Activated B cell treated with CpG ODN at 0.5 μM for 24 hours (primary cell): ENCODE measurements at places on chromosomes 4 and X.

DNA sequence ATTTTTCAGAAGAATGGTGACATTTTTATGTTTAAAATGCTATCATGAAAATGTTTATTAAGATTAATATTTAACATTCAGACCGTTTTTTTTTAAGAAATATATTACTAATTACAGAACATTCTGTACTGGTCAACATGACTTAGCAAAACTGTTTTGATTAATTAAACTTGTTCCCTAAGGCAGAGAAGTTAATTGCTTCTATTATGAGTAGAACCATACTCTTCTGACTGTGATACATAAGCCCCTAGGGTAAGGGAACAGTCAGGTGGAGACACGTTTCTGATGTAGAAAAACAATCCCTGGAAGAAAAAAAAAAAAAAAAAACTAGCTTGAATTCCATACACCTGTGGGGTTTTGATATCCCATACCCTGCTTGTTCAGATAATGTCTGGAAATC is 97.4 kb downstream of the GPM6A start:
- no peak overlapping the region for H3K4me3 ChIP-seq
- no peak for DNase-seq
- no peaks in the 10 kb centered on the region for H3K27me3 ChIP-seq
- H3K36me3 ChIP-seq = no peaks in the 10 kb centered on the region
- no peak overlapping the region for H3K27ac ChIP-seq

GRCh38 chr4:123743848-123744247 is 347.3 kb downstream of the SPRY1 start:
- no peaks in the 10 kb centered on the region for H3K36me3 ChIP-seq
- peaks cover 18% of the 10 kb centered on the region for H3K27me3 ChIP-seq
- no peak overlapping the region for H3K4me3 ChIP-seq
- no peak for DNase-seq
- no peak overlapping the region for H3K27ac ChIP-seq
- H3K4me1 ChIP-seq = no peaks in the 10 kb centered on the region

DNA sequence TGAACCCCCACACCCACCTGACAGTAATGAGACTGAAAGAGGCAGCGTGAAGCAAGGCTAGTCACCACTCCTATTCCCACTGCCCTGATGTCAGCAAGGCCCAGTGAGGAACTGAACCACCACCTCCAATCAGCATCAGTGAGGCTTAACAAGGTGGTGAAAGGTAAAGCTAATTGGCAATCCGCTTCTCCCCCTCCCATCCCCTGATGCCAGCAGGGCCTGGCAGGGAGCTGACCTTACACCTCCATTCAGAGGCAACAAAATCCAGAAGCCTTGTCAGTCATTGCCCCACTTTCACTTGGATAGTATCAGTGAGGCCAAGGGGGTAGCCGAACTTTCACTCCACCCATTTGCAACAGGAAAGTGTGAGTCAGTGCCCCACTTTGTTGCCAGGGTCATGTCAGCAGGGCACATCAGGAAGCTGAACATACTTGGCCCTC is 60.8 kb downstream of the AWAT2 start:
- no peak overlapping the region for H3K27ac ChIP-seq
- H3K4me3 ChIP-seq = no peak overlapping the region
- H3K4me1 ChIP-seq = no peaks in the 10 kb centered on the region
- H3K36me3 ChIP-seq = no peaks in the 10 kb centered on the region
- H3K27me3 ChIP-seq = no peaks in the 10 kb centered on the region

DNA sequence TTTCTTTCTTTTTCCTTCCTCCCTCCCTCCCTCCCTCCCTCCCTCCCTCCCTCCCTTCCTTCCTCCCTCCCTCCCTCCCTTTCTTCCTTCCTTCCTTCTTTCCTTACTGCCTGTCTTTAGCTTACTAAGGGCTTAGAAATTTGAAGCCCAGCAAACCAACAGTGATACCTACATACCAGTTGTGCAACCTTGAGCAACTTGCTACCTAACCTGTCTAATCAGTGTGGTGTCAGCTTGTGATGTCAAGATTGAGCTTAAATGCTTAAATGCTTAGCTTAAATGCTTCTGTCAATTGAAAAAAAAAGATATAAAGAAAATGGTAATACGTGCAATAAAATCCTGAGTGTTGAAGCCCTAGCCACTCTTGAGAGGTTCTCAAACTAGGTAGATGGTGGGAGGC is 728.6 kb downstream of the TRIML1 start:
- no peaks in the 10 kb centered on the region for H3K4me1 ChIP-seq
- no peak overlapping the region for H3K4me3 ChIP-seq
- H3K27ac ChIP-seq = no peak overlapping the region
- DNase-seq = no peak
- H3K27me3 ChIP-seq = no peaks in the 10 kb centered on the region
- no peaks in the 10 kb centered on the region for H3K36me3 ChIP-seq

DNA sequence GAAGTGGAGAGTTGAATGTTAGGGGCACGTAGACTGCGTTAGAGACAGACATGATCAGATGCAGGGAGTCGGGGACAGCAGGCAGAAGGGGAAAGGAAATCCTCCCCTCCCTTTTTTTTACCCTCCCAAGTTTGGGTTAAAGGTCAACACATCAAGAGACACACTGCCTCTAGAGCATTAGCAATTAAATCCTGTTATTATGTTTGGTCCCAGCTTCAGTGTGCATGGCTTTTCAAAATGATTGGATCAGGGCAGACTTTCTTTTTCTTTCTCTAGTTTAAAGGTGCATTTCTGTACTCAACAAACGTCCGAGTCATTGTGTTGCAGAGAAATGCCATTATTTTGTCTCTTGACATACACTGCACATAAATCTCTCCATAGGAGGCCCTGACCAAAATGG is 63.9 kb downstream of the USP26 start:
- no peak for DNase-seq
- H3K27me3 ChIP-seq = no peaks in the 10 kb centered on the region
- no peaks in the 10 kb centered on the region for H3K4me1 ChIP-seq
- no peak overlapping the region for H3K4me3 ChIP-seq
- no peak overlapping the region for H3K27ac ChIP-seq

- no peaks in the 10 kb centered on the region for H3K27me3 ChIP-seq
- no peak for DNase-seq
Observed at GRCh38 chrX:104921584-104922205, 298.8 kb downstream of the TEX13A start.

DNA sequence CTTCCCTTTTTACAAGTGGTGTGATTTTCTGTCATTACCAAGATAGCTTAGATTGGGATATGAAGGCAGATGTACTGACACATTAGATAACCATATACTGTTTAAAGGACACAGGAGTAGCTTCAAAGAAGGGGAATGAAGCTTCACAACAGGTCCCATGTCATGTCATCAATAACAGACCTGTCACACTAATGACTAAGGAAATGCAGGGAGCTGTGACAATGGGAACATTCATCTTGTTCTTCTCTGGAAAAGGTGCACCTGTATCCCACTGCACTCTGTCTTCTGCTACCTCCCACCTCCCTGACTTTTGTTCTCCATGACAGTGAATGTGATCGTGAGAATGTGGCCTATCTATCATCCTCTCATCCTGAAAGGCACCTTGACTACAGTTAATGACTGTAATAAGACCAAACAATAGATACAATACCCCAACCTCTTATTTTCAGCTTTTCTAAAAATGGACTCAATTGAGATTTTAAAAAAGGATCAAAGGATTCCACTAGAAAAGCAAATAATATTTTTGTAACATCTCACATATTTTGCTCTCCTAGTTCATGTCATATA is 472.5 kb downstream of the STPG2 start:
- H3K4me3 ChIP-seq = no peak overlapping the region
- DNase-seq = no peak
- no peak overlapping the region for H3K27ac ChIP-seq
- H3K27me3 ChIP-seq = no peaks in the 10 kb centered on the region

GRCh38 chr4:17504081-17504480 is 7.8 kb downstream of the QDPR start:
- no peak overlapping the region for H3K4me3 ChIP-seq
- no peak overlapping the region for H3K27ac ChIP-seq
- no peaks in the 10 kb centered on the region for H3K27me3 ChIP-seq
- H3K36me3 ChIP-seq = peaks cover 42% of the 10 kb centered on the region
- H3K4me1 ChIP-seq = no peaks in the 10 kb centered on the region
- DNase-seq = no peak

GRCh38 chr4:102789317-102789717 is 28.5 kb upstream of the MANBA start:
- no peak for DNase-seq
- peaks cover 24% of the 10 kb centered on the region for H3K36me3 ChIP-seq
- H3K4me1 ChIP-seq = peaks cover 5% of the 10 kb centered on the region
- H3K27ac ChIP-seq = no peak overlapping the region
- H3K4me3 ChIP-seq = no peak overlapping the region
- H3K27me3 ChIP-seq = no peaks in the 10 kb centered on the region

GRCh38 chr4:3293401-3294391 is 875 bp downstream of the RGS12 start:
- peak; percentile 34 for DNase-seq

GRCh38 chr4:144176476-144176875 is 36.0 kb upstream of the GYPA start:
- no peaks in the 10 kb centered on the region for H3K36me3 ChIP-seq
- no peak for DNase-seq
- H3K27me3 ChIP-seq = no peaks in the 10 kb centered on the region
- H3K4me3 ChIP-seq = no peak overlapping the region

- no peak for DNase-seq
- H3K27ac ChIP-seq = peak overlapping the region; percentile 26
- H3K36me3 ChIP-seq = no peaks in the 10 kb centered on the region
- H3K4me1 ChIP-seq = peaks cover 51% of the 10 kb centered on the region
- H3K4me3 ChIP-seq = peak overlapping the region; percentile 6
Observed at GRCh38 chr4:11338956-11339782, 89.5 kb downstream of the HS3ST1 start.

GRCh38 chr4:172202480-172203076 is 389.4 kb downstream of the GALNTL6 start:
- no peak for DNase-seq
- no peaks in the 10 kb centered on the region for H3K36me3 ChIP-seq
- peaks cover 1% of the 10 kb centered on the region for H3K4me1 ChIP-seq
- H3K27ac ChIP-seq = no peak overlapping the region
- H3K27me3 ChIP-seq = no peaks in the 10 kb centered on the region
- no peak overlapping the region for H3K4me3 ChIP-seq

- no peak overlapping the region for H3K27ac ChIP-seq
- no peaks in the 10 kb centered on the region for H3K36me3 ChIP-seq
- no peak overlapping the region for H3K4me3 ChIP-seq
Observed at GRCh38 chr4:176949029-176949428, 156.3 kb upstream of the VEGFC start.

GRCh38 chr4:14874990-14875389 is 127.3 kb upstream of the CPEB2 start:
- no peak for DNase-seq
- H3K36me3 ChIP-seq = no peaks in the 10 kb centered on the region
- H3K4me3 ChIP-seq = no peak overlapping the region
- no peak overlapping the region for H3K27ac ChIP-seq
- peaks cover 3% of the 10 kb centered on the region for H3K27me3 ChIP-seq
- H3K4me1 ChIP-seq = peaks cover 9% of the 10 kb centered on the region

- no peak overlapping the region for H3K27ac ChIP-seq
- no peak for DNase-seq
- no peaks in the 10 kb centered on the region for H3K36me3 ChIP-seq
- H3K27me3 ChIP-seq = peaks cover 8% of the 10 kb centered on the region
- H3K4me3 ChIP-seq = no peak overlapping the region
Observed at GRCh38 chr4:89496851-89497250, 189.3 kb upstream of the GPRIN3 start.

DNA sequence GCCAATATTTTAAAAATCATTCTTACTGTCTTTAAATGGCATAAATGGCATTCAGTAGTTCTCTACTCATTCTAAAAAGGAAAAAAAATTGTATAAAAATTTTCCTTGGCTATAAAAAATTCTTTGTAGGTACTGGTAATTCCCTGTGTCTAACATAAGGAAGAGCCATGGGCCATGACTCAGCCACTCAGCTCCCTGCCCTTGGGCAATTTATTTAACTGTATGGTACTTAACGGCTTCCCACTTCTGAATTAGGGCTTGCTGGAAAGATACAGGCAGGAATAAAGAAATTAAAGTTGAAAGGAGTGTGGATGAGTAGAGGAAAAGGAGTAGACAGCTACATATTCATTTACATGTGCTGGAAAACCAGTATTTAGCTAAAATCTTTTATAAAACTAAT is 30.6 kb downstream of the ABHD18 start:
- H3K4me1 ChIP-seq = peaks cover 23% of the 10 kb centered on the region
- no peak for DNase-seq
- peaks cover 34% of the 10 kb centered on the region for H3K36me3 ChIP-seq
- no peak overlapping the region for H3K27ac ChIP-seq
- no peak overlapping the region for H3K4me3 ChIP-seq

DNA sequence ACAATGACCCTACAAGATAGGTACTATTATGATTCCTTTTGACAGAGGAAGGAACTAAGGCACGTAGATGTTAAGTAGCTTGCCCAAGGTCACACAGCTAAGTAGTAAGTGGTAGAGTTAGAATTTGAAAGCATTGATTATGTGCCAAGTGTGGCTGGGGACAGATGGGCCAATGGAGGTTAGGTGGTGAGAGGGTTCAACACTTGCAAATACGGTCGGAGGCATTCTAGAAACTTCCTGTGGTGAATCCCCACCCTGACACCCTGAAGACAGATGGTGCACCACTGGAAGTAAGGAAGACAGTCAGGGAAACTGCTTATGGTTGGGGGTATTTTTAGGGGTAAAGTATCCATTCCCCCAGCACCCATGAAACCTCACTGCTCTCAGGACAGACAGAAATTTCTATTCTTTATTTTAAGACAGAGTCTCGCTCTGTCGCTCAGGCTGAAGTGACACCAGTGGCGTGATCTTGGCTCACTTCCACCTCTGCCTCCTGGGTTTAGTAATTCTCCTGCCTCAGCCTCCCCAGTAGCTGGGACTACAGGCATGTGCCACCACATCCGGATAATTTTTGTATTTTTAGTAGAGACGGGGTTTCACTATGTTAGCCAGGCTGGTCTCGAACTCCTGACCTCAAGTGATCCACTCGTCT is 142.5 kb downstream of the RASL11B start:
- no peak overlapping the region for H3K4me3 ChIP-seq
- DNase-seq = no peak
- H3K27ac ChIP-seq = no peak overlapping the region
- no peaks in the 10 kb centered on the region for H3K27me3 ChIP-seq
- H3K4me1 ChIP-seq = peaks cover 5% of the 10 kb centered on the region
- H3K36me3 ChIP-seq = peaks cover 6% of the 10 kb centered on the region

DNA sequence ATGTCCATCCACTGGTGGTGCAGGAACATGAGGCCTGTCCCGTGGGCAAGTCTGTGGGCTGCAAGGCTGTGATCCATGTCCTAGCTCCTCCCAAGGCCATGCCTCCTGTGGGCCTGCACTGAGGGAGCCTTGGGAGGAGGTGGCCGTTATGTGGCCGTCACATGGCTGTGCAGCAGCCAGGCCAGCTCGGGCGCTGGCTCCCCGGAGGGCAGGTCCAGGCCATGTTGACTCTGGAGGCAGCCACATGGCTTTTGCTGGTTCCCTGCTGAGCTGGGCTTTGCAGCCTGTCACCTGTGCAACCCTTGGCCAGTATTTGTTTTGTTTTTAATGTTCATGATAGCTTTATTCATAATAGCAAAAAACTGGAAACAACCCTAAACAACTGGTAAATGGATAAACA is 13.3 kb downstream of the ADRA2C start:
- no peak overlapping the region for H3K27ac ChIP-seq
- no peak for DNase-seq
- H3K36me3 ChIP-seq = no peaks in the 10 kb centered on the region
- peaks cover 2% of the 10 kb centered on the region for H3K27me3 ChIP-seq
- H3K4me1 ChIP-seq = no peaks in the 10 kb centered on the region
- no peak overlapping the region for H3K4me3 ChIP-seq
